ENCODE measurements at places on chromosomes 6 and 20.
A peak's percentile ranks its signal among the peaks of the same experiment; 100 is the strongest.

DNA sequence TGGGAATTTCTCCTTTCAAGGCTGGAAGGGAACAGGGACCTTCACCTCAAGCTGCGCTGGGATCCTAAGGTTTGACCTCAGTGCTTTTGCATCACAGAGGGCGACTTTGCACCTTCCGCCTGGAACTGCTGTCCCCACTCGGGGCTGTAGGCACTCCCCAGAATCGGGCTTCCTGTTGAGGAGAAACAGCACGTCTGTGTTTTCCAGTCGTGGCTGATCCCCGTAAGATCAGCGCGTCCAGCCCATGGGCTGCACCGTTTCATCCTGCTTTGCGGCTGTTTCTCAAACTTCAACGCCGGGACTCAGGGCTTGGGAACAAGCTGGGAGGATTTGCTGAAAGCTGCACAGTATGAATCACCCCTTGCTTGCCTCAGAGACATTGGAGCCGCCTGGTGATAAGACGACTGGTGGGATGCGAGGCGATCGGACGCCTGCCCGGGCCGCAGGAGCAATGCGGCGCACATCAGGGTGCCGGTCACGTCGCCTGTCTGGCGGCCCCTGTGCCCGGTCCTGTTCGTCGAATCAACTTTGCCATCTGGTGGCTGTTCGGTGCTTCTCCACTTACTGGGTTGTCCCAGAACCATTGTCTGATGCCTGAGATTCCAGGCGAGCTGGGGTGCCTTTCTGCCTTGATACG is 53.6 kb upstream of the FRMD1 start:
- DNase-seq: peak; percentile 64

GRCh38 chr6:116996842-116997241 is 119.8 kb downstream of the RFX6 start:
- DNase-seq: no peak

DNA sequence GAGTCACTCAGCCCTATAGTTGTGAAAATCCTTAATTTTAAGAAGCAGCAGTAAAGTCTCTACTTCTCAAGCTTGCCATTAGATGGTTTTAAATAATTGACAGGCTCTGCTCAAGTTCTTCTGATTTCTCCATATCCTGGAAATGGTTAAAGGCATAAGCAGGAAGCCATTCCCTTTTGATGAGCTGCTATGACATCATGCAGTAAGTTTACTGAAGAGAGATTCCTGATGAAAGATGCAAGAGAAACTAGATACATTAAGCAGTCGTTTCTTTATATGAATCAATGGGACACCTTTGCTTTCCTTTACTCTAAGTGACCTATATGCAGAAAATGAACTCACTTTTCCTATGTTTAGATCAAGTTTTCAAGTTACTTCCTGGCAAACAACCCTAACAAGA is 9.8 kb downstream of the POPDC3 start:
- DNase-seq: no peak

DNA sequence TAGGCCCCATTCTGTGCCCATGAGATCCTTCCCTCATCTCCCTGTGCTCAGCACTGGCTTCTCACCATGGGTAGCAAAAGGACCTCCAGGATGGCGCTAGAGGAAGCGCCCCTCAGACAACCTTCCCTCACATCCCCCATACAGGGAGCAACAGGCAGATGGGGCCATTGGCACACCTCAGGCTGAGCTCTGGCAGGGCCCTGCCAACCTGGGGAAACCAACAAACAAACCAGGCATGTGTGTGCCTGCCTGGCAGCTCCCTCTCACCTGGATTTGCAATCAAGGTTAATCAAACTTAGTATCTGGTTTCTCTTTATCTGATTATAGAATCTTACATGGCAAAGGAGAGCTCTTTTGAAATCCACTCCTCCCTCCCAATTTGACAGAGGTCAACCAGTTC is 134.9 kb downstream of the SLC23A2 start:
- DNase-seq: no peak

GRCh38 chr6:112018619-112019416 is 35.1 kb upstream of the CCN6 start:
- DNase-seq: peak; percentile 41

- DNase-seq: peak; percentile 31
Observed at GRCh38 chr20:41509316-41510200, 108.6 kb downstream of the CHD6 start.

GRCh38 chr6:75620381-75621304 is 19.0 kb downstream of the SENP6 start:
- no peak for DNase-seq

DNA sequence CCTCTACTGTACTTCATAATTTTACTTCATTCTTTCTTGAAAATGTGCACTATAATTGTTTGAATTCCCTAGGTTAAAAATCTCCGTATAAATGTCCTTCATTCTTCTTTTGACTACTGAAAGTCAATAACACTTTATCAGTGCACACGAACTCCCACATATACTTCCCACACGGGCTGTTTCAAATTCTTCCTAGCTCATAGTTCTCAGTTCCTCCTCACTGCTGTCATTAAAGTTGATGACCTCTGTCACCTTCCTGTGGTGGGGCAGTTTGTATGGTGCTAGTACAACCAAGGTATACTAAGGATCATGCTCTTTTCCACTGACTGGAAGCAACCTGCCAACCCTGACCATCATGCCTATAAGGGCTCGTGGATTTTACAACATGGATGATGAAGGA is 40.0 kb upstream of the CD2AP start:
- DNase-seq: no peak

DNA sequence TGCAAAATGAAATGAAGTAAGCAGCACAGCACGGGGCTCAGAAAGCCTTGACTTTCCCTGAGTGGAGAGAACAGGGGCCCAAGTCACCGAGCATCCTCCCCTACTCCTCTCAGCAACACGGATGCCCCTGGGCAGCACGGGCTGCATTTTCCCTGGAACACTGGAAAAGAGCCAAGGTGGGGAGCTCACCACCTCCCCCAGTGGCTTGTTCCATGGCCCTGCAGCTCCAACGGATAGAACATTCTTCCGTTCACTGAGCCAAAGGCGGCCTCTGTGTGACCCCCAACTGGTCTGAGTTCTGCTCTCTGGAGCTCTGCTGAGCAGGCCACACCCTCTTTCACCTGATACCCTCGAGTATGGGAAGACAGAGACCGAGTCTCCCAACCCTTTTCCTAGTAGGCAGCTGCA is 20.8 kb upstream of the EMILIN3 start:
- DNase-seq: no peak

- no peak for DNase-seq
Observed at GRCh38 chr20:14374196-14374595, 36.8 kb upstream of the FLRT3 start.

DNA sequence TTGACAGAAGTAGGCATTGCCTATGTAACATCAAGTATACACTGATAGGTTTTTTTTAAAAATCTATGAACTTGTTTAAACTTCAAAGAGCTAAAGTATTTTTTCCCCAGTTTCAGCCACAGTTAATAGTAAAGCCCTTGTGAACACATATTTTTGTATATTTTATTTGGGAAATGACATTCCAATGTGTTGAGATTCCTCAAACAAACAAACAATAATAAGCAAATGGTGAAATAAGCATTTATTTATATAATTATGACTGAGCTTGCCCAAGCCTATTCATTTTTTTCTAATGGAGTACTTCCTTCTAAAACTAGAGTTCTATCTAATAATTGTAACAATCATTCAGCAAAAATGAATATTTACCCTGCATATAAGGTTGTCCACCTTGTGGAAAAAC is 12.5 kb downstream of the SYCP2 start:
- DNase-seq: no peak

DNA sequence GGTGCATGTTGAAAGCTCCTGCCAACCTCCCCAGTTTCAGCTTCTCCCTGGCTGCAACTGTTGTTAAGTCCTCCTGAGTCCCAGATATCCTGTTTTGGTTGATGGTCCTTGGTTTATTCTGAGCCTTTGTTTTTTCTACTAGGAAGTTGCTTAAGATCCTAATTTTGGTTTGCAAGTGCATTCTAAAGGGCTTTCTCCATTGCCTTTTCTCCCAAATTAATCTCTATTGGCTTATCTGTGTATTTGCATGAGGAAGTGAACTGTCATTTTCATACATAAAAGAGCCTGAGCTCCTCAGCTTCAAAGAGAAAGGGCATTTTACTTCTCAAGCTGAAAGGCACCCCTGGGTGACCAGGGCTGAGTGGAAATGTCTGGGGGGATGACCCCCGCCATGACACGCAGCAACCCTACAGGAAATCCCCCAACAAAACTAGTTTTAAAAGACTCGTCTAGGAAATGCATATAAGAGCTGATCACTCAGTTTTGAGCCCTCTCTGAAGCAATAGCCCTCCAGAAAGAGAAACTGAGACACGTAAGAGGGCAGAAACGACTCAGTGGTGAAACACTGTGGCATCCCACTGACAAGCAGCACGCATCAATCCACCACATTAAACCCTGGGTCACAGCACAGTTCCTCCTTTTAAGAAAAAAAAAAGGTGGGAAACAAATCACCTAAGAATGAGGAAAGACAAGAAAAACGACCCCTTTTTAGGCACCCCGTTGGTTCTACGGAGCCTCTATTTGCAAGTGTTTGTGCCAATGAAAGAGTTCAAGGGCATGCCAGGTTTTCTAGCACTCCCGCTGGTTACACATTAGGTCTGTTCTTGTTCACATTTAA is 140.9 kb downstream of the THBS2 start:
- no peak for DNase-seq

- no peak for DNase-seq
Observed at GRCh38 chr6:81556551-81556950, 195.9 kb downstream of the TENT5A start.

GRCh38 chr6:73695619-73696421 is at the start of gene CD109:
CD109 (plus strand) TSS chr6:73696203; CDS start chr6:73696216, 13 bp downstream.
- DNase-seq: peak; percentile 38

DNA sequence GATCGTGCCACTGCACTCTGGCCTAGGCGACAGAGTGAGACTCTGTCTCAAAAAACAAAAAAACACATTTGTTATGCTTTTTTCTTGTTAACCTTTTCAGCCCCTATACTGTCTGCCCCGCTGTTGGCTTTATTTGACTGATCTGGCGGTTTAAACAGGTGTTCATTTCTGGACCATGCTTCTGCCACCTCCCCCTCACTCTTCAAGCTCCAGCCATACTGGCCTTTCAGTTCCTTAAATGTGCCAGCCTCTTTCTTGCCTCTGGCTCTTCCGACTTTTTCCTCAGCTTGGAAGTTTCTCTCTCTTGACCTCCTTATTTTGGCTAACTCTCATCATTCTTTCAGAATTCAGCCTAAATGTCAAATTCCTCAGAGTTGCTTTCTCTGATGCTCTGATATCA is 35.2 kb upstream of the TXLNB start:
- DNase-seq: no peak

DNA sequence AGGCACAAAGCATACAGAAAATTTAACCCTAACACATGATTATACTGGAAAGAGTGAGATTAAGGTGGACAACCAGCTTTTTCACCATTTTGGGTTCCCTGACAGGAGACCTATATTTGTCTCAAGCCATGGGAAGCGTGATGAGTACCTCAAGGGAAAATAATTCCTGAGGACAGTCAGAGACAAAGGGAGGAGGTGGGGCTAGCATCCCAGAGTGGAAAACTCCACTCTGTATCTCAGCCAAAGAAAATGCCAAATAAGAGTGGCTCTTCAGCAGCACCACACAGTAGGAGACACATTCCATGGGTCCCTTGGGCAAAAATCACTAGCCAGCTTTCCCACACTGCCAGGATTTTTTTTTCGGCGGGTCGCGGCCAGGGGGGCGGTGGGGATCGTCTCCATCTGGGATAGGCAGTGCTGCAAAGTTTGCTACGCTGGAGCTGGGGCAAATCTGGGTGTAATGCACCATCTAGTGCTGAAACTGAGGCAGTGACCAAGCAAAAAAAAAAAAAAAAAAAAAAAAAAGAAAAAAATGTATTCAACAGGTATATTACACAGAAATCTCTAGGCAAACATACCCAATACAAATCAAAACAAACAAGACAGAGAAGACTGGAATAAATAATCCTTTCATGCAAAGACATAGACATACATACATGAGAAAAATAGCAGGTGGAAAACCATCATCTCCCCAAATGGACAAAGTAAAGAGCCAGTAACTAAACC is 77.3 kb upstream of the SLC35F1 start:
- no peak for DNase-seq

DNA sequence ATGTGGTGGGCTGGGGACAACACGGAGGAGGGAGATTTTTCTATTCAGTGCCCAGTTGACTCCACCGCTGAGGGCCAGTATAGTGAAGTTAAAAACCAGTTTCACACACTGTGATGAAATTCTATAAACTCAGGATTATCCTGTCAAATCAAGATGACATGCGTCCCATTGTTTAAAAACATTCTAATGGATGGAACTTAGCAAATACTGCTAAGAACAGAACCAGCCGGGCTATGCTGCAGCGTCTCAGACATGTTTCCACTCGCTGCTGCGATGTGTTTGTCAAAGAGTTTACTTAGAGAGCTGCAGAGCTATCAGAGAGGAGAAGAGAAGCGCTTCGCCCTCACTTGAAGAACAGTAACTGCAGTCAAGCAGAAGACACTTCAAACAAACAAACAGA is 212.6 kb upstream of the FOXQ1 start:
- DNase-seq: no peak

GRCh38 chr6:17389274-17389847 is 4.0 kb upstream of the CAP2 start:
- no peak for DNase-seq
